Activated CD8-positive, alpha-beta T cell treated with anti-CD3 and anti-CD28 coated beads for 36 hours (primary cell): ENCODE measurements at places on chromosomes 3 and 15.

DNA sequence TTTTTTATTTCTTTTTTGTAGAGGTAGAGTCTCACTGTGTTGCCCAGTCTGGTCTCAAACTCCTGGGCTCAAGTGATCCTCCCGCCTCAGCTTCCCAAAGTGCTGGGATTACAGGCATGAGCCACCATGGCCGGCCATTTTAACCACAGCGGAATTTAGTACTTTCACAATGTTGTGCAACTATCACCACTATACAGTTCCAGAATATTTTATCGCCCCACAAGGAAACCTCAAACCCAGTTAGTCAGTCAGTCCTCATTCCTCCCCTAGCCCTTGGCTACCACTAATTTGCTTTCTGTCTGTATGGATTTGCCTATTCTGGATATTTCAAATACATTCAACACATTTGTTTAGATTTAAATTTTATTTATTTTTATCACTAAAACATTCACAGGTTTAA lies 15.5 kb upstream of the HOMER2 start:
- no peak for DNase-seq

GRCh38 chr3:122987231-122987630 lies 40.3 kb downstream of the SEMA5B start:
- no peak for DNase-seq

DNA sequence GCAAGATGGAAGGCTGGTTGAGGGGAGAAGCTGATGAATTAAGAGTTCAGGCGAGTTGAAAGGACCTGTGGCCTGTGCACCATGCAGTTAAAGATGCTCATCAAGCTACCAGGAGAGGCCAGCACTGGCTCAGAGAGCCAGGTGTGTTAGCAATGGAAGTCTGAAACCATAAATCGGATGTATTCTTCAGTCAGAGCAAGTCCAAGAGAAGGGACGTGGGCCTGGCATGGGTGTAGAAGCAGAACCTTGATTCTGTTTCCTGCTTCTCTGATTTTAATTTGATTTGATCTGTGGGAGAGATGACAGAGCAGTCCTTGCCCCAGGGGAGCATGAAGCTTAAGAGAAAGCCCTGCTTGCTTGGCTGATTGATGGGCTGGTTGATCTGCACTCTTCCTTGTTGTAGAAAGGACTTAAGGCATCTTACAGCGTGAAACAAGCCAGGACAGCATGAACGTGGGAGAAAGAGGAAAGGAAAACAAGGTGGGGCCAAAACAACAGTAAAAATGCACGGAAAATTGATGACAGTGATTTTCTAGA lies 10.9 kb downstream of the TM6SF1 start:
- no peak for DNase-seq

GRCh38 chr3:84755860-84756259 lies 202.9 kb upstream of the CADM2 start:
- DNase-seq, result no peak

GRCh38 chr3:191521055-191521454 lies 60.1 kb downstream of the PYDC2 start:
- no peak for DNase-seq

DNA sequence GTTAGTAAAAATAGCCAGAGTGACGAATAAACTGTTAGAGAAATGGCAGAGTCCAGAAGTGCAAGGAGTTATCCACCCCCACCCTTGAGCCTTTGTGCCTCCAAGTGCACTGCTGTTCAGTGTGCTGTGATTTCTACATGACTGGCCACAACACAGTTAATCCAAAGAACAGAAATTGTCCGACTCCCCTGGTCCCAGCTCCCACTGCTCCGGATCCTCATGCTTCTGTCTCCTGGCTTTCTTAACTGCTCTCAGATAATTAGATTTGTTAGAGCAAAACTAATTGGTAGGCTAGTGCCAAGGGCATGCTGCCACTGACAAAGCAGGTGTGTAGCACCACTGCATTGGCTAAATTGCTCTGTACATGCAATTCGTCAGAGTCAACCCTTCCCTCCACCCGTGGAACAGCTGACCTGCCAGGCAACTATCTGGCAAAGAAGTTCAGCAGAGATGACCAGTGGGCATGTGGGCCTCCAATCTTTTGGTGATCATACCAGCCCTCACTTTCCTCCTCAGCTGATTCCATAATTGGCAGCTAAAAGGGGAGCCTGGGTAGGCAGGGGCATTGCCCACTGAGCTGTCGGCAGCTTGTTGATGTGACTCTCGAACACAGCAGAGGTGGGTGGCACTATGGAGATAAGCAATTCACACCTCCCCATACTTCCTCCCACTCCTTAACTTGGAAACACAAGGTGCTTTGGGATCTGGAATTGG lies 18.9 kb upstream of the ACAP2 start:
- DNase-seq, result no peak

DNA sequence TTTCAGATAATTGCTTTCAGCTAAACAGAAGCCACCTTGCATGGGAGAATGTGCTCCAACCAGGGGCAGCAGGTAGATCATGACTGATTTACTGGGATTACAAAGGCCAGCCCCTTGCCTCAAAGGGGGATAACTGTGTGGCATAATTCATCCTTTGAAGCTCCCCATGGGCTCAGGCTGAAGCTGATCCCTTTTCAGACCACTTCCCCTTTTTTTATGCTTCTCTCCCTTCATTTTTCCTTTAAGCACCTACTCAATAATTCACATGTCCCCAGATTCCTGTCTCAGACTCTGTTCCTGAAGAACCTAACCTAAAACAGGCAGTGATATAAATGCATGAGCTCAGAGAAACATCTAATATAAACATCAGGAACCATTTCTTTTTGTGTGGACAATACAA lies 8.2 kb upstream of the MYRIP start:
- no peak for DNase-seq

DNA sequence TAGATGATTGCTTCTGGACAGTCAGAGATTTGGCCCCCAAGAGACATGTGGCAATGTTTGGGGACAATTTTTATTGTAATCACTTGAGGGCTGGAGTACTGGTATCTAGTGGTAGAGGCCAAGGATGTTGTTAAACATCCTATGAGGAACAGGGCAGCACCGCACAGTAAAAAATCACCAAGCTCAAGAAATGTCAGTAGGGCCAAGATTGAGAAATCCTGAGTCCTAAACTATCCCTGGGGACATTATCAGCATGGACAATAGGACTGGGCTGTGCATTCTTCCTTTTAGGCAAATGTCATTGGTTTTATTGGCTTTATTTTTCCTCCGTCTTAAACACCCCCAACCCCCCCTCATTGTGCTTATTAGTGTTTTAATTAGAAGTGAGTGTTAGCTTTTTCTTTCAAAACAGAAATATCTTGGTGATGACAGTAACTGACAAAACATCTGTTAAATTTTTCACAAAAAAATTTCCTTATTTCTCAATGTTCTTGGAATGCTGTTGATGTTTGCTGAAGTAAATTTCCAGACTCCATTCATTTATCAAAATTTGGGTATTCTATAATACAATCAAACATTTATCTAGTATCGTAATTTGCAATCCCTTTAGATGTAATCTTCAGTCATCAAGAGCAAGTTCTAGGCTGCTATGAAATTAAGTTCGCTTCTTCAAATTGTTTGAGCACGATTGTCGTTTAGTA lies 944.4 kb downstream of the VGLL3 start:
- no peak for DNase-seq

DNA sequence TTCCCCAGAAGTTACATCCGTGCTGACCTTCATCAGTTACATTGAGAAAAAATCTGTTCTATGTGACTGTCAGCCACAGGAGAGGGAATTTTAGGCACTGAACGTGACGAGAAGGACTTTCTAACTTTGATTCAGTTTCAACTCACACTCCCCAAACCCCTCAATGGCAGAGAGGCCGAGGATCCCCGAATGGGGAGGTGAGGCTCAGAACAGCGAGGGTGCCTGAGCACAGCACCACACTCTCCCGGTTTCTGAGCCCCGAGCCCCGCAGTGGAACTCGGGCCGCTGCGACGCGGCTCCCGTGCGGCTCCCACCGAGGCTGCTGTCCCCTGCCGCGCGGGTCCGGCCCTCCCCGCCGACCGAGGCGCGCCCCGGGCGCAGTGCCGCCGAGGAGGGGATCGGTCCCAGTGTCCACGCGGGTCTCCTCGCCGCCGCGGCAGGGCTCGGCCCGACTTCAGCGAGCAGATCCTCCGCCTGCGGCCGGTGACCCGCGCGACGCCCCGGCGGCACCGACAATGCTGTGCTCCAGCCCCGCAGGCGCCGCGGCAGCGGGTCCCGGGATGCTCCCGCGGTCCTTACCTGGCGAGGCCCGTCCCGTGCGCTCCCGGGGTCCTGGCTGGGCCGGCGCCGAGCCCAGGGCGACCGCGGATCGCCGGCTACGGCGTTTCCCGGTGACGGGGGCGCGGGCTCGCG lies 439 bp downstream of the CTXND1 start:
- no peak for DNase-seq

DNA sequence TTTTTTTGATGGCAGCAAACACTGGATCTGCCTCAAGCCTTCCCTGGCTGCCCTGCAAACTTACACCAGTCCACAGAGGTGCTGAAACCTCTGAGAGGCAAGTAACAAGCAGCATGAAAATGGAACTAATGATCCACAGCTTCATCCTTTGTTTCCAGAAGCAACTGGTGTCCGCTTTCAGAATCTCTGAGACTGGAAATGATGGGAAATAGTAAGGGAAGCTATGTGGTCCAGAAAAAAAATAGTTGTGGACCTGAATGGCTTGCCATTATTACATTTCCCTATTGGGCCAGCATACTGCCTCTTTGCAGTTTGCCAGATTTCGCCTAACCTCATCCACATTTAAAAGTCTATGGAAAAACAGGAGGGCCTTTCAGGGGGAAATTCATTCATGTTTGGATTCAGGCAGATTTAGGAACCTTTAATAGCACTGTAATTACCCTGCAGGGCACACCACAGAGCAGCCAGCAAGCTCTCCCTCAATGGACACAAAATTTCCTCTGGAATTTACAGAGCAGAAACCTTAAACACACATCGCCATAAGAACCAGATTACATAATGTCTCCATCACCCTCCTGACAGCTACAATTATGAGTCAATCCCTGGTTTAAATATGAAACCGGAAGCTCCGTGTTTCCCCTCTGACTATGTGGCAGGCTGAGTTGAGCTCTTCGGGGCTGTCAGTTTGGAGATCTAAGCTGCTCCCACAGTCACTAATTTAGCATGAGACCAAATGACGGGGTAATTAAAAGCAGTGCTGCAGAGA lies 134.4 kb downstream of the TMCO5A start:
- peak; percentile 63 for DNase-seq

- peak; percentile 91 for DNase-seq
Measured at GRCh38 chr3:157127831-157128767, 31.8 kb downstream of the CCNL1 start.

GRCh38 chr15:54722342-54722986 lies 474.3 kb downstream of the RSL24D1 start:
- no peak for DNase-seq
